ENCODE measurements at places on chromosomes 7 and 10. TPM values are rescaled to one million over a fixed set of nuclear protein-coding genes. Genes with fewer than 3 reads are reported as not detected.

Gene NCF1
- total RNA-seq, result not detected

Gene UNC5B
- total RNA-seq, result 1.3 TPM

Gene WDR86
- 29.8 TPM for total RNA-seq

Gene ZNF736
- total RNA-seq, result not detected

Gene FGL2
- total RNA-seq, result not detected

Gene TMEM26
- total RNA-seq, result 0.05 TPM

Gene ANAPC16
- 53.2 TPM for total RNA-seq

Gene NME8
- not detected for total RNA-seq

Gene CALN1
- total RNA-seq, result 0.51 TPM

Gene TAS2R41
- not detected for total RNA-seq

Gene FZD8
- total RNA-seq, result 3.5 TPM

Gene COL1A2
- 110 TPM for total RNA-seq

Gene AOAH
- not detected for total RNA-seq

Gene PTPRN2
- total RNA-seq, result 32.2 TPM

Gene GPR15LG
- not detected for total RNA-seq

Gene GIMAP8
- not detected for total RNA-seq

Gene CLCN1
- 0.09 TPM for total RNA-seq

Gene MYL7
- total RNA-seq, result not detected

Gene ABCA13
- total RNA-seq, result 0.75 TPM

Gene GRM3
- total RNA-seq, result 3.4 TPM

Gene INMT
- total RNA-seq, result 0.34 TPM

Gene ADRB1
- 0.14 TPM for total RNA-seq

Gene CCL24
- total RNA-seq, result not detected

Gene COPS6
- 160 TPM for total RNA-seq
